Astrocyte of the spinal cord (primary cell): ENCODE measurements at places on chromosomes 12 and 14.

- DNase-seq: no peak
These were observed 136.6 kb downstream of the SSPN start for GRCh38 chr12:26331960-26332359.

DNA sequence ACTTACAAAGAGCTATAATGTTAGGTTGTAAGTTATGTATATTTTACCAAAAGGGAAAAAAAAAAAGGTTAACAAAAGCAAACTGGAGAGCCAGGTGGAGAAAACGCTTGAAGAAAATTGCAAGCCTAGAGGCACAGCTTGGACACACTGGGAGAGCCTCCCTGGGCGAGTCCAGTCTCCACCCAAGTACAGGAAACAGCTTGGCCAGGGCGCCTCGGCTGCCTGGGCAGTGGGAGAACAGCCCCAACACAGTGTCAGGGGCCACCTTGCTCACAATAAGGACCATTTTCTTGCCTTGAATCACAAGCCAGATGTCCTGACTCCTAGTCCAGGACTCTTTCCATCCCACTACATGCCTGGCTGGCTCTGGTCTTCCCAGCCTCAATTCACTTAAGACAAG is 33.3 kb downstream of the TTC7B start:
- no peak for DNase-seq

GRCh38 chr14:103520657-103521437 is 1.8 kb downstream of the CKB start:
- DNase-seq: peak; percentile 55

DNA sequence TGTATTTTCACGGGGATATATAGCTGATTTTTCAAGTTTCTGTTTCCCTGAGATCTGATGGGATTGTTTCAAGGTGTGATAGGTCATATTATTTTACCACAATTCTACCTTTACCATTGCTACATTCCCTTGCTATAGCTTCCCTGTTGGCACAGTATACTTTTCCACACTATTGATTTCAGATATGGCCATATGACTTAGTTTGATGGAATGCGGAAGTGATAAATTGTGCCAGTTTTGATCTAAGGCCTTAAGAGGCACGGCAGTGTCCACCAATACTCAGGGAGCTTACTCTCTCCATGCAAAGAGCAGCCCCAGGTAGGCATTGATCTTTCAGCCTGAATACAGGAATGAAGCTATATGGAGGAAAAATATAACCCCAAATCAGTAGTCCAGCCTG is 315.7 kb downstream of the SLC16A7 start:
- no peak for DNase-seq

- DNase-seq: no peak
These were observed 836.6 kb upstream of the TMEM132C start for GRCh38 chr12:127430401-127430800.

GRCh38 chr14:41362139-41362538 is 244.5 kb upstream of the LRFN5 start:
- no peak for DNase-seq

DNA sequence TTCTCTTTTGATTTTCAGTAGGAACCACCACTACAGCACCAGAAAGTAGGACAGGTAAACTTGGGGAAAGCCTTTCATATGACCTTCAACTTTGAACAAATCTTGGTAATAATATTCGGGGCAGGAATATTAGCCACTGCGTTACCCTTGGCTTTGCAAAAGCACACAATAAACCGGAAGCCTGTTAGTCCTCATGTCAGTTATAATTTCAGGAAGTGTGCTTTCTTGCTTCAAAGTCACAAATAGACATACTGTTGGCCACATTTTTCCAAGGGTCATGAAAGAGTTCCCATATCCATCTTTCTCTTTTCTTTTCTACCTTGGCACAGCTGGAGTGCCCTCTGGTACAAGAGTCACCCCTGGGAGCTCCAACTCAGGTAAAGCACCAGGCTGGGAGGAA is 167.2 kb upstream of the CNTN1 start:
- DNase-seq: no peak

GRCh38 chr12:119705182-119705581 is 37.2 kb downstream of the PRKAB1 start:
- no peak for DNase-seq

DNA sequence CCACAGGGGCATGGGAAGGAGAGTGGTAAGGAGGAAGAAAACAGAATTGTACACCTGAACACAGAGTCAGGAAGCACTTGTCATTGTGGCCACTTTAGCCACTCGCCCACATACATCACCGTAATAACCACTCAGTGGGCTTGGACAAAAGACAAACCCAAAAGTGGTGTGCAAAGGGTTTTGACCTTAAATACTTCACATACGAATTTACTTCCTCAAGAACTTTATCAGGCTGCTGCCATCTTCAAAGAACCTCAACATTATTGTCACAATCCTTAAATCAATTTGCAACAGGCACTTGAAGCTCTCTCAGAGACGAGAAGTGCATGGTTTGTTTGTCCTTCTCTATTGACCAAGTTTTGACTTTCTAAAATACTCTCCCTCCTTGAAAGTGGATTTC is 187.3 kb upstream of the EGLN3 start:
- no peak for DNase-seq

DNA sequence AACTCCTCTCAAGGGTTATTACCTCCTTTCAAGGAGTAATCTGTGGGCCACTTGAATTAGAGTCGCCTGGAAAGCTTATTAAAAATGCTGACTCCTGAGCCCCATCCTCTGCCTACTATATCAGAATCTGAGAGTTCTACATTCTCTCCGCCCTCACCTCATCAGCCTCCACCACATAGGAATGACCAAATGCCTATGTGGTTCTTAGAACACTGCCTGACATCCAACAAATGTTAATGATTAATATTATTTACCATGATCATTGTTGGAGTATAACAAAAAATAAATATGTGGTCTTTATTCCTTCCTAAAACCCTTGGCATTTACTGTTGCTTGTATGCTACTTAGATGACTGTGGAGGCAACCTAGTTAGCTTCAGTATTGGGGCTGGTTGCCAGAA is 91.9 kb downstream of the BBS10 start:
- no peak for DNase-seq

DNA sequence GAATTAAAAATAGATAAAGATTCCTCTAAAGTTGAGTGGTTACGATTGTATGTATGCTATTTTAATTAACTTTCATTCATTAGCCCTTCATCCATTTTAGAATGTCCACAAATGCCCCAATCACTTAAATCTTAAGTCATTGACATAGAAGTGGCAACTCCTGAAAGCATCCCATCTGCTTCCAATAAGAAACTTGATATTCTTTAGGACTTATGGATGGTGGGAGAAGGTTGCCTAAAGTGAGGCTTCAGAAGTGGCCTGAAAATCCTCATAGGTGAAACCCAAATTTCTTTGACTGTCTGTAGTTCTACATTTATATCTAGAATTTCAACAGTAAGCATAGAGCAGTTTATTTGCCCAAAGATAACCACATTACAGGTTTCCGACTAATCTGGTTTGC is 161.7 kb upstream of the HMGA2 start:
- DNase-seq: no peak

GRCh38 chr14:85530626-85531025 is 682 bp downstream of the FLRT2 start:
- DNase-seq: no peak

DNA sequence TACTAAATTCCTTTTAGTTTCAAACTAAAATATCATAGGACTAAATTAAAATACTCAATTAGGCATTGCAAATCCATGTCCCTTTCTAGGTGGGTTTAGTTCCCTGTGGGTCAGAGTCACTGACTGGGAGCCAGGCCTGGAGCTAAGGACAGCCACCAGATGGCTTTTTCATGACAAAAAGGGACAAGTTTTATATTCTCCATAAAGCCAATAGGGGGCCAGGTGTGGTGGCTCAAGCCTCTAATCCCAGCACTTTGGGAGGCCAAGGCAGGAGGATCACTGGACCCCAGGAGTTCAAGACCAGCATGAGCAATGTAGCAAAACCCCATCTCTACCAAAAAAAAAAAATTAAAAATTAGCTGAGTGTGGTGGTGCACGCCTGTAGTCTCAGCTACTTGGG is 35.4 kb upstream of the EIF5 start:
- no peak for DNase-seq

DNA sequence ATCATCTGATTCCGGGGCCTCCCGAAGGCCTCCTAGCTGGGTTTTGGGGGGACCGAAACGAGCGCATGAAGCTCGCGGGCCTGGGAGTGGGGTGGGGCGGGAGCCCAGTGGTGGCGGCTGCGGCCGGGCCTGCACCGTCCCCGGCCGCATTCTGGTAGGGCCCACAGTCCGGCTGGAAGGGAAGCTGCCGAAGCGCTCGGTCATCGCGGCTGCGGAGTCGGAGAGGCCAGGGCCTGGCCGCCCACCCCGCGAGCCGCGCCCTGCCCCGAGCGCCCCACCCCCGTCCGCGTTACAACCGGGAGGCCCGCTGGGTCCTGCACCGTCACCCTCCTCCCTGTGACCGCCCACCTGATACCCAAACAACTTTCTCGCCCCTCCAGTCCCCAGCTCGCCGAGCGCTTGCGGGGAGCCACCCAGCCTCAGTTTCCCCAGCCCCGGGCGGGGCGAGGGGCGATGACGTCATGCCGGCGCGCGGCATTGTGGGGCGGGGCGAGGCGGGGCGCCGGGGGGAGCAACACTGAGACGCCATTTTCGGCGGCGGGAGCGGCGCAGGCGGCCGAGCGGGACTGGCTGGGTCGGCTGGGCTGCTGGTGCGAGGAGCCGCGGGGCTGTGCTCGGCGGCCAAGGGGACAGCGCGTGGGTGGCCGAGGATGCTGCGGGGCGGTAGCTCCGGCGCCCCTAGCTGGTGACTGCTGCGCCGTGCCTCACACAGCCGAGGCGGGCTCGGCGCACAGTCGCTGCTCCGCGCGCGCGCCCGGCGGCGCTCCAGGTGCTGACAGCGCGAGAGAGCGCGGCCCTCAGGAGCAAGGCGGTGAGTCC is at the start of gene KLC1:
Gene KLC1 (plus strand): TSS at position 528 of the 819 bp plus-strand sequence. CDS start 25,354 bp downstream, outside the sequence.
- peak; percentile 57 for DNase-seq

DNA sequence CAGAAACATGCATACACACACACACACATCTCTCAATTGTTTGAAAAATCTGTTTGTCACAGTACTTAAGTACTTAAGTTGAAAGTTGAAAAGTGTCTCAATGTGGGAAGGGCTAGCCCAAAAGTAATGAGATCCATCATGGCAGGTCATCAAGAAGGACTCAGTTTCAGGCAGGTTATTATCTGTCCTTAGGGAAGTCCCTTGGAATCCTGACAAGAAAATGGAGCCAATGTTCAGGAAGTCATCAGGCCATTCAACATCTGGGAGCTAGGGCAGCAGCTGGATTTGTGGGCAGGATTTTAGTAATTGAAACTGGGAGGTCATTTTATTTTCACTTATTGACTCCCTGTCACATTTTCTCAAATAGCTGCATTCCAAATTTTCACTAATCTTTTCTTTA is 56.0 kb downstream of the MSRB3 start:
- no peak for DNase-seq

DNA sequence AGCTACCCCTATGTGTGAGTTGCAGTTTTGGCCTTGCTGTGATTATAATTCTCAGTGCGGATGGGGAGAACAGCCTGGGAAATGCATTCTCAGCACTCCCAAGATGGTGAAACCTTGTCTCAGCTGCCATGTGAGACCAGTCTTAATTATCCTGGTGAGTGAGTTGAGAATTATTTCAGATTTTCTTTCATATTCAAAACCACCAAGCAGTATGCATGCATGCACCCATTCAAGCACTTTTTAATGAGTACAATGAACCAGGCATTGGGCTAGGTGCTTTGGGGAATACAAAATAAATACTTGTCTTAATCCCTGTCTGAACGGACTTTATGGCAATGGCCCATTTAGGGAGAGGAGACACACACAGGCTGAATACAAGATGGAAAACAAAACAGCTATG is 94.7 kb downstream of the PTPN11 start:
- no peak for DNase-seq

- DNase-seq: no peak
These were observed 207.3 kb downstream of the SSPN start for GRCh38 chr12:26402648-26403047.

DNA sequence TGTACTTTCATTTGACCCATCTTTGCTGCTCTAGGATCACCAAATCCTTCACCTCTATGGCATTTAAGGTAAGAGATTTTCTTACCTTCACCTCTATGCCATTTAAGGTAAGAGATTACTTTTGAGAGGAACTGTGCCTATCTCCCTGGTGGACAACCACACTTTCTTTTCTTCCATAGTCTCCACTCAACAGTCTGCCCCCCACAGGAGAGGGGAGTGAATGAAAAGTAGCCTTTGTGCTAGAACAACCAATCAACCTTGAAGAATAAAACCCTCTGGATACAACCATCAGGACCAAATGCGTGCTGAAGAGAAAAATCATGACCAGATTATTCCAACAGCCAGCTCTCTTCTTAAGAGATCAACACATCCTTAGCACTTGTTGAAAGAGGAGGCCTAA is 258.6 kb upstream of the TMPO start:
- no peak for DNase-seq
